COR-L47 (cell line): ENCODE measurements at places on chromosomes 12 and 14.

DNA sequence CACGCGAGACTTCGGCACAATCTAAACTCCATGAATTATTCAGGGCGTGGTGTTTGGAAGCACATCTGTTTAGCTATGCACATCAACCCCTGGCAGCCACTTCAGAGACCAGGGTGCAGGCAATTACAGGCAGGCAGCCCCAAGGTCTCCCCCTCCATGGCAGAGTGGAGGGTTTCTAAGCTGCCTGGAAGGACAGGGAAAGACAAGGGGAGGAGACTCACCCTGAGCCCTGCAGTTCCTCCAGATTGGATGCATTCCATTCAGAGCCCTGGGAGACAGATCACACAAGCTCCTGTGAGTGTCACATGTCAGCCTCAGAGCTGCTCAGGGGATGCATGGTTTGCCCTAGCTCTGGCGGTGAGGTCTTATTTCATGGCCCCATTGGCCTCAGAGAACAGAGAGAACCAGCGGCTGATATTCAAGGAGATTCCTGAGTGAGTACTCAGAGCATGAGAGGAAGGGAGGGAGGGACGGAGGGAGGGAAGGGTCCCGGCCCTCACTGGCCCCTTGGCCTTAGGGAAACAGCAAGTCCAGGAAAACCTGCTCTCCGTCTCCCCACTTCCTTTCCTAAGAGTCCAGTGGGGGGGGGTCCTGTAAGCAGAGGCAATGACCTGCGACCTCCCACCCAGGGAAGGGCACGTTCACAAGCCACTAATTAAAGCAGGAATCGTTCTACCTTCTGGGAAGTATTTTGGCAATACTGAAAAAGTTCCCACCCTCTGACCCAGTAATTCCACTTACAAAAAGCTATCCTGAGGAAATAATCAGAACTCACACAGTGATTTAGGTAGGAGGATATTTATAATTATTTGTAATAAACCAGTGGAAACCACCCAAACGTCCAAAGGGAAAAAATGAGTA, 55.1 kb downstream of the SSH1 start:
- DNase-seq: no peak

DNA sequence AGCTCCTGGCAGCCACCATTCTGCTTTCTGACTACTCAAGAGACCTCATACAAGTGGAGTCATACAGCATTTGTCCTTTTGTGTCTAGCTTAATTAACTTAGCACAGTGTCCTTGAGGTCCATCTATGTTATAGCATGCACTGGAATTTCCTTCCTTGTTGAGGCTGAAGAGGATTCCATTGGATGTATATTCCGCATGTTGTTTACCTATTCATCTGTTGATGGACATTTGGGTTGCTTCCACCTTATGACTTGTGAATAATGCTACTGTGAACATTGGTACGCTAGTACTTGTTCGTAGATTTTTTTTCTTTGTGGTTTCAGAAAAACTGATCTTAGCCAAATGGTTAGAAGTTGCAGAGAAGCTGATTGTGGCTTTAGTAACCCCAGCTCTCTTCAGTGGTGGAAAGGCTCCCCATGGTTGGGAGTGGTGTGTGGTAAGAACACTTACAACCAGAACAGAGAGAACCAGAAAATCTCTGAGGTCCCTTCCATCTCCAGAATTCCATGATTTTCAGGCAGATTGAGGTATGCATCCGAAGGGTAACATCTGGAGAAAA, 118.4 kb downstream of the SAMD4A start:
- DNase-seq: no peak

DNA sequence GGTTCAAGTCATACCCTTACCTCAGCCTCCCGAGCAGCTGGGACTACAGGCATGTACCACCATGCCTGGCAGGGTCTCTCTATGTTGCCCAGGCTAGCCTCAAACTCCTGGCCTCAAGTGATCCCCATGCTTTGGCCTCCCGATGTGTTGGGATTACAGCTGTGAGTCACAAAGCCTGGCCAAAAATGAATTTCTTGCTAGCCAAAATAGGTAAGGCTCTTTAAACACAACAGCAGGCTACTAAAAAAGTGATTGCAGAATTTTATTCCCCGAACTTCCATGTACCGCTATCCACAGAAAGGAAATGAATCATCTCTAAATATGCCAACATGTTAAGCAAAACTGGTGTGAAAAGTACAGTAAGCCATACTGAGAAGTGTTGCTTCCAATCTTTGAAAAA, 50.6 kb downstream of the WDHD1 start:
- no peak for DNase-seq

DNA sequence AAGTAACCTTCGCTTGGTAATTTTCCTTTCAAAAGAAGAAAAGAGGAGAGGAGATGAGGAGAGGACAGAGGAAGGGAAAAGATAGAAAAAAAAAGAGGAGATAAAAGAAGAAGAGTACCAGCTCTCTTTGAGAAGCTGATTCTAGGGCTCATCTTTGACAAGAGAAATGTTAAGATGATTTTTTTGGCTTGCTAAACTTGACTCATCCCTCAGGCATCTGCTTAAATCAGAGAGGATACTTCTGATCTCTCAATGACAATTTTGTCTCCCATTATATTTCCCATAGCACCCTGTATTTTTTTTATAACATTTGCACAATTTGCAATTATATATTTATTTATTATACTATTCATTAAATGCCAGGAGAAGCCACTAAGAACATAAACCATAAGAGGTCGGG, 17.1 kb downstream of the SYT1 start:
- DNase-seq: no peak

DNA sequence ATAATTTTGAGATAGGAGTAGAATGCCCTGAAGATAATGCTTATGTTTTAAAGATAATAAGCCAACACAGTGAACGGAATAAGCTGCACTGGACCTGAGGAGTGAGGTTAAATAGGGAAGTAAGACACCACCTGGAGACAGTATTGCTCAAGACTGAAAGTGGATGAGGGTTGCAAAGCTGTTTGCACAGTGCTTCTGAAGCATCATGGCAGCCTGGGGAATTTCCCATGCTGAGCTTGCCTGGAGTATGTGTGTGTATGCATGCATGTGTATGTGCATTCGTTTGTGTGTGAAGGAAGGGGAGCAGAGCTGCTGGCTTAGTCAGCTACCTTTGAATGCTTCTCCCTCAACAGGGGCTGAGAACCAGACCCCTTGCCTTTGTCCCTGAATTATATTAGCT, 35.8 kb downstream of the BHLHE41 start:
- no peak for DNase-seq

GRCh38 chr12:52828591-52829021, 5.5 kb downstream of the KRT79 start:
- DNase-seq: no peak

DNA sequence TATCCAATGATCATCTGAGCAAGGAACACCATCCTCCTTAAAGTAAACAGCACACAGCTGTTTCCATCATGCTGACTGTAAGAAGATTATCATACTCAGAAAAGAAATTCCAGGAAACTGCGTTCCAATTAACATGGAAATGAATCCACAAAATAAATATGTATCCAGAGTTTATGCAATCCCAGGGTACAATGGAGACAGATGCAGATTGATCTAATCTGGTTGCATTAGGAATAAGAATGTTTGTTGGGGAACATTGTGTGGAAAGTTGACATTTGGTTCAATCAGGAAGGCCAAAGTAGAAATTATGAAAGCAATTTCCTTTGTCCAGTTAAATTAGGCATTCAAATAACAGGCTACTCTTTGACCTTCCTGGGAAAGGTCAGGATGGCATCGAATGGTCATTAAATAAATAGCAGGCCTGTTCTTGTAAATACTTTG, 236.9 kb upstream of the AMIGO2 start:
- no peak for DNase-seq

DNA sequence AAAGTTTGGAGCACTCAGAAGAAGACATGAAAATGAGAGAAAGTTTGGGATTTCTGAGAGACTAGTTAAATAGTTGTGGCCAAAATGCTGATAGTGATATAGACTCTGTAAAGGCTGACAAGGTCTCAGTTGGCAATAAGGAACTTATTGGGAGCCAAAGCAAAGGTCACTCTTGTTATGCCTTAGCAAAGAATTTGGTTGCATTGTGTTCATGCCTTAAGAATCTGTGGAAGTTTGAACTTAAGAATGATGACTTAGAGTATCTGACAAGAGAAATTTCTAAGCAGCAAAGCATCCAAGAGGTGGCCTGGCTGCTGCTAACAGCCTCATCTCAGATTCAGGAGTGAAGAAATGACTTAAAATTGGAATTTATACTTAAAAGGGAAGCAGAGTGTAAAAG, 113.8 kb downstream of the PIK3C2G start:
- no peak for DNase-seq

DNA sequence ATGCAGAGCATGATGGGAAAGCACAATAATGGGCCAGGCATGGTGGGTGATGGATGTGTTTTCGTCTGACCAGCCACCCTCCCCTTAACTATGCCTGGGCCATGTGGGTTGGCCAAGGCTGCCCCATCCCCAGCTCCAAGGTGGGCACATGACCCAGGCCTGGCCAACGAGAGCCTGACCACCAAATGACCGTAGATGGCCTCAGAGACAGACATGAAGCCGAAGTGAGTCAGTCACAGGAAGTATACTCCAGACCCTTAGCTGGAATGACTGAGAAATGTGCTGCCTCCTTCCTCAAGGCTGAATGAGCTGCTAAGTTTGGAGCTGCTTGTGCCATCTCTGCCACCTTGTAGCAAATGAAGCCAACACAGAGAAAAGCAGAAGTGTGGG, 233.6 kb downstream of the BCL11B start:
- no peak for DNase-seq

DNA sequence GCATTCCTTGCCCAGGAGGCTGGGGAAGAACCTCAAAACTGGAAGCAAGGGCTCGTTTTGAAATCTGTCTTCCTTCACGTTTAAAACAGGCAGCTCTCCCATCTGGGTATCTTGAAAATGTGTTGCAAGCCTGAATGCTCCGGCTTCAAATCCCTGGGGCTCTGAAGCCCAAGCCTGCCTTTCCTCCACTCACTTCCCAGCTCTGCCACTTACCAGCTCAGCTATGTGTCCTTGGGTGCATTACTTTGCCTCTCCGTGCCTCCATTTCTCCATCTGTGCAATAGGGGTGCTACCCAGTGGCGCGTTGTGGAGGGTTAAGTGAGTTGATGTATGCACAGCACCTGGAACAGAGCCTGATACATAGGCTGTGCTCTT, 97.6 kb downstream of the GCH1 start:
- DNase-seq: no peak

GRCh38 chr12:102896067-102896466, 21.0 kb downstream of the PAH start:
- no peak for DNase-seq

- no peak for DNase-seq
These were observed 151.6 kb downstream of the KICS2 start for GRCh38 chr12:64070454-64070853.

DNA sequence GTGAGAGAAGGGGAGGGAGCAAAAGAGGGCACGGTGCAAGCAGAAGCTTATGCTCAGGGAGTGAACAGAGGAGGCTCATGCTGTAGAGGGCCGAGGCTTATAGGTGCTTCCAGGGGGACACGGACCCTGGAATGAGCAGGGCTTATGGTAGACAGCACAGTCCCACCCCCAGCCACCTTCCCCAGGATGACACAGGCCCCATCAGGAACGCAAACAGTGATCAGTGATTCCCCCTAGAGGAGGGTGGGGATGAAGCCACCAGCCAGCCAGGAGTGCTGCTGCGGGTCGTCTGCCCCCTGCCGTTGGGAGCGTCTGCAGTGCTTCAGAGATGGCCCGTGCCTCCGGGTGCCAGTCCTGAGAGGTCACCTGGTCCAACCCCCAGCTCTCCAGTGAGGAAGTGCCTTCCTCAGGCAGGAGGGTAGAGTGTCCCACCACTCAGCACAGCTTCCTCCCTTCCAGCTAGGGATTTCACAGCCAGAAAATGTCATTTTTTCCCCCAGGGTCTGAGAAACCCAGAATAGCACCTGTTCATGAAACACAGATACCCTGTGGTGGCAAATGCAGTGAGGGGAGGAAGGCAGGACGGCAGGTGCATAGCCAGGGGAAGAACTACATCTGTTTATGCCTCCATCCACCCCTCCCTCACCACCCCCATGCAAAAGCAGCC, 60.7 kb downstream of the SLC6A12 start:
- peak; percentile 50 for DNase-seq

GRCh38 chr14:92446771-92447170, 66.8 kb upstream of the RIN3 start:
- DNase-seq: no peak

DNA sequence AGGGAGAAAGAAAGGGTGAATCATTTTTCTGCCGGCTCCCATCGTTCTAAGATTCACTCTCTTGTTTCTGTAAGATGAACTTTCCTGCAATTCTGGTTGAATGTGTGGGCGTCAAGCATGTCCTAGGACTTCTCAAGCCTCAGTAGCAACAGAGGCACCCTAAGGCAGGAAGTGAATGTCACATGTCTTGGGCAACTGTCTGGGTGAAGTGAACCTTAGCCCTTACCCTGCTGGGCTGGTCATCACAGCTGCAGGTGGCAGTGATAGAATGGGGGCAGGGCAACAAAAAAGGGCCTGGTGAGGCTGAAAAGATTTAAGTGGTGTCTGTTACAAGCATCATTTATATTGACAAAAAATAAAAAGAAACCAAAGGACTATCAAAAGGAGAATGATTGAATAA, 45.9 kb upstream of the CAND1 start:
- no peak for DNase-seq

GRCh38 chr12:24015833-24016160, 66.3 kb upstream of the SOX5 start:
- DNase-seq: no peak

DNA sequence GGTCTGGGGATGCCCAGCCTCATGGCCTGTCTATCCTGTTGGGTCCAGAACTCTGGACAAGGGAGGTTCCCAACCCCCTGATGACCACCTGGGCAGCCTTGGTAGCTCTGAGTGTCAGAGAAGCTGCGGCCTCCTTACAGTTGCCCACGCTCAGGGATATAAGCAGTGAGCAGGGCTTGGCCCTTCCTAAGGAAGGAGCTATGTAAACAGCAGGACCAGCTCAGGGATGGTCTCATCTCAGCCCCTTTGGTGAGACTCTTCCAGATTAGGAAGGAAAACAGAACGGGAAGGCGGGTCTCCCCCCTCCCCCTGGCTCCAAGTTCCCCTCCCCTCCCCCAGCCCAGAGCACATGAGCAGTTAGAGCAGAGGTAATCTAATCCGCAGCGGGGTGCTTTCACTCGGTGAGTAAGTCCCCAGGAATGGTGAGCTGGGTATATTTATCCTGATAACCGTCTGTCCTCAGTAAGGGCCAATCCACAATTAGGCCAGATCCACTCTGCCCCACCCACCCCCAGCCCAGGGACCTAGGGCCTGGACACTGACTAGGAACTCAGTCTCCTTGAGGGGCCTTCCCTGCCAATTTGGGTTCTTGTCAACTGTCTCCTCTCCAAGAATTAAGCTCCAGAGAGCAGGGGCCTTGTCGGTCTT, 29.5 kb upstream of the RPLP0 start:
- no peak for DNase-seq

GRCh38 chr12:20588042-20588441, 107.1 kb upstream of the SLCO1C1 start:
- DNase-seq: no peak

- no peak for DNase-seq
These were observed 84.1 kb downstream of the BCAT1 start for GRCh38 chr12:24864796-24865125.
